Activated CD4-positive, CD25-positive, alpha-beta regulatory T cell (primary cell): ENCODE measurements at places on chromosomes 4 and X.

GRCh38 chr4:119314356-119314755 lies 7.6 kb downstream of the FABP2 start:
- DNase-seq, result no peak

DNA sequence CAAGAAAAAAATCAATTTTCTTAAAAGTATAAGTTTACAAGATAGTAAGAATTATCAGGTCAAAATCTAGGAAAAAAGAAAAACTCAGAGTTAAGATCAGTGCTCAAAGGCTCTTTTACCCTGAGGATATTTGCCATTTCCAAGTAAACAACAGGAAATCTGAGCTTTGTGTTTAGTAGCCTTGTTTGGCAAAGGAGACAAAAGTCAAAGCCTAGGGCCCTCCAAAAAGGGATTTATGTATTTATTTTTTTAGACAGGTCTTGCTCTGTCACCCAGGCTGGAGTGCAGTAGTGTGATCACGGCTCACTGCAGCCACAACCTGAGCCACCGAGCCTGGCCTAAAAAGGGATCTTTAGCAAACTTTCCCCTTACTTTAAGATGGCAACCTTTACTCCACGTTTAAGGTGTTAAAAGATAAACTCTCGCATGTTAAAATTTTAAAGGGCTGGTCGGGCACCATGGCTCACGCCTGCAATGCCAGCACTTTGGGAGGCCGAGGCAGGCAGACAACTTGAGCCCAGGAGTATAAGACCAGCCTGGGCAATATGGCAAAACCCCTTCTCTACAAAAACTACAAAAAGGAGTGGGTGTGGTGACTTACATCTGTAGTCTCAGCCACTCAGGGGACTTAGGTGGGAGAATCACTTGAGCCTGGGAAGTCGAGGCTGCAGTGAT lies 21.3 kb upstream of the OPHN1 start:
- no peak for DNase-seq

GRCh38 chrX:11460347-11460746 lies 167.1 kb downstream of the AMELX start:
- no peak for DNase-seq

GRCh38 chrX:34559325-34559724 lies 97.8 kb downstream of the TMEM47 start:
- no peak for DNase-seq

DNA sequence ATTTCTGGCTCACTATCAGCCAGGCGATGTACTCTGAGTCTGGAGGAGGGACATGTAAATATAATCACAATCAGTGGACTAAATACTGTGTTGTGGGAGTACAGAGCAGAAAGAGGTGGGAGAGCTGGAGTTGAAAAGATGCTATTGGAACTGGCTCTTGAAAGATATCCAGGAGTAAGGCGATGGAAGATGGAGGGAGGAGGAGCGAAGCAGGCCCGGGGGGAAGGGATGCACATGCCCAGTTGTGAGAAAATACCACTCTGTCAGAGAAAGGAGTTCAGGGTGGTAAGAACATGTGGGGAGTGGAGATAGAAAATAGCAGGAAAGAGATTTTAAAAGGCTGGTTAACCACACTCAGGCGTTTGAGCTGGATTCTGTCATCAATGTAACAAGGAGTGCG lies 216.9 kb upstream of the ETNPPL start:
- no peak for DNase-seq

GRCh38 chr4:16783119-16783518 lies 115.3 kb downstream of the LDB2 start:
- DNase-seq, result no peak

GRCh38 chrX:67523002-67523681 lies 20.7 kb upstream of the AR start:
- no peak for DNase-seq

GRCh38 chr4:7651461-7651921 lies 216.8 kb upstream of the PSAPL1 start:
- DNase-seq, result no peak

DNA sequence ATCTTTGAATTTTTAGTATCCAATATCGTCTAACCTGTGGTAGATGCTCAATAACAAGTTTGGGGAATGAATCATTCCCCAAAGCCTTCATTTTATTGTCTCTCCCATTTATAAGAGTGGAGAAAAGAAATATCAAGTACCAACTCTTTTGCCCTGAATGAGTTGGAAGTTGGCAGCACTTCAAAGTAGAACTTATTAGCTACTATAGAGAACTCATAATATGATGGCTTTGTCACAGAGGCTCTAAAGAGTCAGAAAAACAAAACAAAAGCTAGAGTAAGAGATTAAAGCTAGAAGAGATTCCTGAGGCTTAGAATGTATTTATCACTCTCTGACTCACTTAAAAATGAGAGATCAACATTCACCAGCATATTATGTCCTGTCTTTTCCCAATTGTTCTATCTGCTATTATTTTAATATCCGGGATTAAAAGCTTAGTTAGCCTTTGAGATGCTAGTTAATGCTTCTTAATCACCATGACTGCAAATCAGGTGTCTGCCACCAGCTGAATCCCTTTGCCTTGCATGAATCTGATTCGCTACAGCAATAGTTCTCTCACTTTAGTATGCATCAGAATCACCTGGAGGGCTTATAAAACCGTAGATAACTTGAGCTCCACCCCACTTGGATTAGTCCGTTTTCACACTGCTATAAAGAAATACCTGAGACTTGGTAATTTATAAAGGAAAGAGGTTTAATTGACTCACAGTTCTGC lies 77.9 kb downstream of the PALLD start:
- no peak for DNase-seq

DNA sequence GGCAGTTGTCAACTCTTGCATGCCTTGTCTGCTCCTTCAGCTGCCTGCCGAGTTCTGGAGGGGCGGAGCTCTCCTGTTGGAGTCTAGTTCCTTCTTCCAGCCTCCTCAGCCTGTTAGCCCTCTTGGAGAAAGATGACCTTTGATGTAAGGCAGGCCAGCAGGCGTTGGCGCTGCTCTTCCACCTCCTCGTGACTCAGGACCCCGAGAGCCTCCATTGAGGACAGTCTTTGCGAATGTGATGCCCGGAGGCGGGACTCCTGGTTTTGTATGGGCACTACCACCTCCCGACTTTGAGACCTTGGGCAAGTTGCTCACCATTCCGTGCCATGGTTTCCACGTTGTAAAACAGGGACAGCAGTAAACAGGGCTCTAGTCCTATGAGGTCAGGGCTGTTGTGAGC lies 108.3 kb downstream of the TENM3 start:
- no peak for DNase-seq

DNA sequence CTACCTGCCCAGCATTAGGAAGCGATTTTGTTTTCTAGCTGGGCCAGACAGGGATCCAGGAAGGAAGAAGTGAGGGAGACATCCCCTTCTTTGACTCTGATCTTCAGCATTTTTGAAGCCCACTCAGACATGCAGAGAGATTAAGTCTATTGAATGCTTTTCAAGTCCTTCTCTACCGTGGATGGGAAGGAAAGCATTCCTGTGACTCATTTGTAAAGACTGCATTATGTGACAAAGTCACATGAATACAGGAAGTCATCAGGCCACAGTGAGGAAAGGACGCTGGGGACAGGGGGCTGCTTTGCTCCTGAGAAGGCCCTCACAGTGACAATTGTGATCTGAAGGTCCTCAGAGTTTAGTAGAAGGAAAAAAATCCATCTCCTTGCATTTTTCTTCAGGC lies 67.4 kb upstream of the GBA3 start:
- no peak for DNase-seq

GRCh38 chrX:9308426-9308825 lies 156.4 kb upstream of the TBL1X start:
- no peak for DNase-seq

DNA sequence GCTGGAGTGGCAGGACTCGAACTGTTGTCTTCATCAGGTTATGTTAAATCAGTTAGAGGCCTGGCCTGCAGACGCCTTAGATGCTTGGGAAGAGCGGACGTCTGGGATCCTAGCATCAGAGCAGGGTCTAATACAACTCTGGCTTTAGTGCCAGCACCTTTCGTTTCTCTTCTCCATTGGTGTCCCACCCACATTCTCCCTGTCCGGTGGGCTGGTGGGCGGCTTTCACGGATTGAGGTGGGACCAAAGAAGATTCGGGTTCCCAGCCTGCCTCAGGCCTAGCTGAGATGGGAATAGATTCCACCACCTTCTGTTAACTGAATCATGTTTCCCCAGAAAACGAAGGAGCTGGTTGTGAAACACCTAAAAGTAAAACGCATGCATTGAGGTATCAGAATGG lies 939 bp downstream of the PDK3 start:
- DNase-seq, result no peak

DNA sequence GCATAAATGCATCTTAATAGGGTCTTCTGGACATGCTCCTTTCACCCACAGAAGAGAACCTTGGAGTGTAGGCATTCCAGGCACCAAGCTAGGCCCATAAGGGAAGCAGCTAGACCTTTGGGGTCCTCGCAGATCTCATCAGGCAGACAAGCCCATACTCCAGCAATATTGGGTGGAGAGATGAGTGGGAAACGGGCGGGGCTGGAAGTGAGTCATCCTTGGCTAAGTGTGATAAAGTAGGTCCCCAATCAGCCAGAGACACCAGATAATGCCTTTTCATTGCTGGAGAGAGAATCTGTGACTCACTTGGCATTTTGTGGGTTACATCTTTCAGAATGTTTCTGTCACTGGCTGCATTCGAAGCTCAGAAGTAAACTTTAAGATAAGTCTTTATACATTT lies 133.3 kb upstream of the MBNL3 start:
- no peak for DNase-seq

- no peak for DNase-seq
These were observed 752.3 kb upstream of the NDST4 start for GRCh38 chr4:115865736-115866135.

GRCh38 chrX:120137439-120137838 lies 21.0 kb upstream of the RHOXF2 start:
- DNase-seq, result no peak

DNA sequence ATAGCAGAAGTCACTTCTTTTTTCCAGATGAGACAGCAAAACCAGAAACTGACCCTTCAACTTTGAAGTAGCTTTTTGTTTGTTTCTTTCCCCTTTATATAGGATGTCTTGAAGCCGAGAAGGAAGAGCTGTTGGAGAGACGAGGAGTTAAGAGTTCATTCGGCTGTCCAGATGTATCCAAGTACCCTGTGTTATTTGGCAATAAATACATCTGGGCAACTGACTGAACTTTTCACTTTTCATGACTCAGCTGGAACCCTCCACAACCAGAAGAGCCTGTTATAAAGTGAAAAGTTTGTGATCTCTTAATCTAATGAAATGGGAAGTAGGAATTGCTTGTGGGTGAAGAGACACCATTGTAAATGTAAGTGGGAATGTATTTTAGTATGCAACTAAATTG lies 131.2 kb downstream of the HTR2C start:
- DNase-seq, result no peak

GRCh38 chrX:46670316-46670715 lies 88.6 kb downstream of the SLC9A7 start:
- DNase-seq, result no peak

DNA sequence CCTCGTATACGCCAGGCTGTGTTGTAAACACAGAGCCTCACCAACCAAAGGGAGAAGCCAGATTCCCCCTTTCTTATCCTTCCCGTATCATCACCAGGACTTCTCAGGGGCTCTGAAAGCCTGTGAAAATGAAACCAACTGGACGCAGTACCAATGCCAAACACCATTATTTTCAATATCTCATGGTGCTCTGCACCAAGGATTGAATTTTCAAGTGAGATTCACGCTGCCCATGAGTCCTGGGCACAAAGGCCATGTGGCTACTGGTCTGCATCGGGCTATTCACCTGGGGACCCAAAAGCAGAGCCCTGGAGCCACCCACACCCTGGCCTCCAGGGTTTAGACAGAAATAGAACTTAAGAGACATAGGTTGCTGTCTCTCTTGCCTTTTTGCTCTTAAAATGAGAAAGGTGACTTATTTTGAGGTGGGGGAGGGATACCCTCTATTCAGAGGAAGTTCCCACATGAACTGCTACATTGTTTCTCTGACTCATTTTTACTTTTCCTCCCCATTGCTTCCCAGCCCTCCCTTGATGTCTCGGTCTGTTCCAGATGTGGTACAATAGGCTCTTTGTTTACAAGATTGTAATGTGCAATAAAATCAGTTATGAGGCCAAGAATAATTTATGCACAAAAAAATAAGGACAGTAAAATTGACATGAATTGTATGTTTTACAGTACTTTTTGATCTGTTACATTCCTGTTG lies 55.4 kb downstream of the MAML3 start:
- DNase-seq, result no peak

DNA sequence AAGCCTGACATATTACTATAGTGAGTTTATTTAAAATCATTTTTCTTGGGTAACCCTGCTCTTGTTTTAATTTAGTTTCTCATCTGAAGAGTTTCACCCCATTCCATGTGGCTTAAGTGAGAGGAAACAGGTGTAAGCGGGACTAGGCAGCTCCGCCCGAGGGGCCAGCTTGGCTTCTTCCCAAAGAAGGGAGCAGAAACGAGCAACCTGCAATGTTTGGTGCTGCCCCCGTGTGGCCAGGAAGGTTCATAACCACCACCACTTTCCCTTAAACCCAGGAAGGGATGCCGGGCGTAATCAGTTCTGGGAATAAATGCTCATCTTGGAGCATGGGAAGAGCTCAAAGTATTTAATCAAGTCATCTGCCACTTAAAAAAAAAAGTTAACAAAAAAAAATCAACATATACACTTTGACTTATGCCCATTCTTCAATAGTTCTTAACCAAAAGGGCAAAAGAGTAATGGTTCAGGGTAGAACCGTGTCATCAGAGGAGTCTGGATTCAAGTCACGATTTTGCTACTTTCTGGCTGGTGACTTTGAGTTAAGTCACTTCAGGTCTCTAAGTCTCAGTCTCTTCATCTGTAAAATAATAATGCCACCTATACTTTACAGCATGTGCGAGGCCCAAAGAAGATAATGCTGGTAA lies 147.9 kb downstream of the NSUN7 start:
- peak; percentile 17 for DNase-seq

- DNase-seq, result no peak
These were observed 41.7 kb downstream of the ATP8A1 start for GRCh38 chr4:42615131-42615763.
